Mucosa of gallbladder (tissue), 1 donor: ENCODE measurements at places on chromosomes 4 and X.
A peak's percentile ranks its signal among the peaks of the same experiment; 100 is the strongest.

DNA sequence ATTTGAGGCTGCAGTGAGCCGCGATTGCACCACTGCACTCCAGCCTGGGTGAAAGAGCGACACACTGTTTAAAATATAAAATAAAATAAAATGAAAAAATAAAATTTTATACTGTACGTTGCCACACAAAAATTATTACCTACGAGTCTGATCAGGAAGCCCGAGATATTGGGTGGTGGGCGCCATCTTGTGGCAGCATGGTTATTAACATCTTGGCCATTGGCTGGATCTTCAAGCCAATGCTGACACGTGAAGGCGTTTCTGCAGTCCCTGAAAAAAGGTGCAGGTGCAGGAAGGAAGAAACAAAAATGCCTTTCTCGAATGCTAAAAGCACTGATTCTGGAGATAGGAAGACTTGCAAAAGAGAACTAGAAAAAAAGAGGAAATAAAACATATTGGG, 4.9 kb upstream of the TLR8 start:
- peak; percentile 64 for DNase-seq

DNA sequence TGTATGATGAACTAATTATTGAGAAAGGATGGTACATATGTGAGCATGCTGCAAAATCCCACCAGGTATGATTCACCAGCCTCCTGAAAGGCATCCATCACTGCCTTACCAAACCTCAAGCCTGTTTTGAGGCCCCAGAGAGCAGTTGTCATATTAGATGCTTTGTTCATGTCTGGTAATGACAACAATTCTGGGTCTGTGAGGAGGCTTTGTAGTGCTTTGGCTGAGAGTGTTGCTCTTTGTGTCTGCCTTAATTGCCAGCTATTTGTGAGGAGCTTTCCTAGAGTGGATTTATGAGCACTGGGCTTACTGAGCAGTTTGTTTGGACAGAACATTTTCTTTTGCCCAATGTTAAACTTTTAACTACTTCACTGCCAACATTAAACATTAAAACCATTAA, 69.2 kb downstream of the HEPH start:
- DNase-seq = no peak

- DNase-seq = no peak
Observed at GRCh38 chr4:115780268-115780667, 666.8 kb upstream of the NDST4 start.

- no peak for DNase-seq
Observed at GRCh38 chr4:122652379-122652778, 31.5 kb upstream of the IL21 start.

DNA sequence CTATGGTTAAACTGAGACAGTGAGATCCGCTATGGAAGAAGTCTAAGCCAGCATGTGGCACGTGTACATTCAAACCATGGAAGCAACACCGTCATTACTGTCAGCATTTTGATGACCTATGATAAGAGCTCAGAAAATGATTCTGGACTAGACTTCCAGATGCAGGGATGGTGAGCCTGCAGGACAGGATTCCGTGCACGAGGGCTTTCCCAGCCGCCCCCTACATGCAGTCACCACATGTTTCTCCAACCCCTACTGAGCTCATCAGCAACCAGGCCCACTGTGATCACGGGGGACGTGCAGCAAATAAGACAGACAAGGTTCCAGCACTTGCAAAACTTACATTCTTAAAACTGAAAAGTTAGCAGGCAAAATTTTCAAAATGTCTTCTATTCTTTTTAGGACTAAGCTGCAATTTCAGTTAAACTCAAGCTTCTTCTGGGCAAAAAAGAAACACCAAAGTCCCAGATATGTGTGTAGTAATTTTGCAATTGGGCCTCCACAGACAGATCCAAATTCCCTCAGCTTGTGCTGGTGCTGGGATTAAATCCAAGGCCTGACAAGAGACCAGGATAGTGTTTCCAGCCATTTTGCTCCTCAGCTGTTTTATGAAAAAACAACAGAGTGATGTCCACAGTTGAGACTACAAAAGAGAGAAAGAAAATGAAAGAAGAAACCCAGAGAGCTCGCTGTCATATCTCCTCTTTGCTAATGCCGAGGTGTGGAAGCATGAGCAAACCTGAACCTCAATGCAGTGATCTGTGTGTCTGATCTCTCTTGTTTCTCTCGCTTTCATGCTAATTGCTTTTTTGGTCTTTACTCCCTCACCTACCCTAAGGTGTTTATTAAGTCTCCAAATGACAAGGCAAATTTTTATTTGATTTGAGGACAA, 118.2 kb downstream of the AFAP1 start:
- no peak for DNase-seq
